ENCODE measurements at places on chromosomes 2 and 18.

DNA sequence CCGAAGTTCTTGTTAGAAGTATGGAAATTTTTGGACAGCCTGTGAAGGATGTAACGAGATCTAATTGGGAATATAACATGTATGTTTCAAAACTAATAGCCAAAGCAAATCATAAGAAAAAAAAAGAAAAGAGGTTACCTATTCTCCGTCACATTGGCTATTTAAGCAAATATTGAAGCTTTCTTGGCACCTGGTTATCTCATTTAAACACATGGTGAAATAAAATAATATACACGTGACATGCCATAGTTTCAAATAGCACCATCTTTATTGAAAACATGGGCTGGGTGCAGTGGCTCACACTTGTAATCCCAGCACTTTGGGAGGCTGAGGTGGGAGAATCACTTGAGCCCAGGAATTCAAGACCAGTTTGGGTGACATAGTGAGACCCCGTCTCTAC lies 56.7 kb downstream of the ZEB2 start:
- no peak for DNase-seq

GRCh38 chr2:130864830-130865800 lies 28.4 kb downstream of the ARHGEF4 start:
- DNase-seq: no peak

DNA sequence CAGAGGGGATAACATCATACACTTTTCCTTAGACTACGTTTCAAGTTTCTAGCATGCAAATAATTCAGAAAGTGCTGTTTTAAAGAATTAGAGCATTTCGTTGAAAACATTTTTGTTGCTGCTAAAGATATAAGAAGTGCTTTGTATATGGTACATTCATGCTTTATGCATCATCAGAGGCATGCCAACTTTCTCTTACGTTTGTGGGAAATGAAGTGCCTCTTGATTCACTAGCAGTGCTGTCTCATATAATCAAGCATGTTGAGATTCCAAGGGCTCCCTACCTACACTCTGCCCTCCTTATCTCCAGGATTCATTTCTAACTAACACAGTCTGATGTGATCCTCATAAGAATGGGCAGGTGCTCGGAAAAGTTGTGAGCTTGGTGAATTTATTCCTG lies 748.6 kb upstream of the DDX18 start:
- no peak for DNase-seq

DNA sequence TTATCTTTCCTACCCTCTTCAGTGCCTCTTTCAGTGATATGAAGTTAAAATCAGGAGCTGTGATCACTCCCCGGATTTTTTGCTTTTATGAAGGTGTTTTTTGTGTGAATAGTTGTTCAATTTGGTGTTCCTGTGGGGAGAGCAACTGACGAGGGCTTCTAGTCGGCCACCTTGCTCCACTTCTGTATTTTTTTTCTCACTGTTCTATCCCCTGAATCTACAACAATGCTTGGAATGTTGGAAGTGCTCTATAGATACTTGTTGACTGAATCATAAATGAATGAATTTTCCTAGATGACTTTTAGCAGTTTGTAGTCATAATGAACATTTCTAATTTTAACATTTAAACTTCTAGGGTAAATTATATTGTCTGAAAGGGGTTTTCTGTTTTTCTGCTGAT lies 247.3 kb downstream of the ZNF385B start:
- DNase-seq: no peak

DNA sequence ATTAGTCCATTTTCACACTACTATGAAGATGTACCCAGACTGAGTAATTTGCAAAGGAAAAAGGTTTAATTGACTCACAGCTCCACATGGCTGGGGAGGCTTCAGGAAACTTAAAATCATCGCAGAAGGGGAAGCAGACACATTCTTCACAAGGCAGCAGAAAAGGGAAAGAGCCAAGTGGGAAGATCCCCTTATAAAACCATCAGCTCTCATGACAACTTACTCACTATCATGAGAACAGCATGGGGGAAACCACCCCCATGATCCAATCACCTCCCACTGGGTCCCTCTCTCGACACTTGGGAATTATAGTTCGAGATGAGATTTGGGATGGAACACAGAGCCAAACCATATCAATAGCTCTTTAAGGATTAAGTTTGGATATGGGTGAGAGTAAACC lies 246.1 kb upstream of the CYRIA start:
- no peak for DNase-seq

Data from stimulated activated effector memory CD8-positive, alpha-beta T cell treated with anti-CD3 and anti-CD28 coated beads, Interleukin-12 subunit alpha, Interleukin-12 subunit beta, amount 100 ng/mL, for 72 hours (primary cell).